ENCODE measurements at places on chromosomes 11 and 22. TPM values are rescaled to one million over a fixed set of nuclear protein-coding genes. Genes with fewer than 3 reads are reported as not detected.

TAF10 gene
- total RNA-seq = 142 TPM

MS4A3 gene
- not detected for total RNA-seq

MOV10L1 gene
- total RNA-seq = 2.9 TPM

CHADL gene
- not detected for total RNA-seq

KCNK7 gene
- total RNA-seq = not detected

GNAZ gene
- total RNA-seq = 2.3 TPM
